ENCODE measurements at places on chromosomes 6 and 20. TPM values are rescaled to one million over a fixed set of nuclear protein-coding genes. Genes with fewer than 3 reads are reported as not detected.

Gene LY6G6C
- polyA plus RNA-seq: not detected

Gene SLC35F1
- 0.05 TPM for polyA plus RNA-seq

Gene BEND3
- polyA plus RNA-seq: 2.0 TPM

Gene POU5F1
- 0.27 TPM for polyA plus RNA-seq

Gene SNAP91
- polyA plus RNA-seq: not detected

Gene DCDC2
- 0.47 TPM for polyA plus RNA-seq
